NCI-H187 treated with DMSO at 0.1 percent for 48 hours (cell line): ENCODE measurements at places on chromosomes 4 and X.

GRCh38 chr4:41258783-41259182 lies 2.1 kb downstream of the UCHL1 start:
- no peak for DNase-seq

- no peak for DNase-seq
These were observed 10.4 kb upstream of the CLCN4 start for GRCh38 chrX:10146346-10146745.

DNA sequence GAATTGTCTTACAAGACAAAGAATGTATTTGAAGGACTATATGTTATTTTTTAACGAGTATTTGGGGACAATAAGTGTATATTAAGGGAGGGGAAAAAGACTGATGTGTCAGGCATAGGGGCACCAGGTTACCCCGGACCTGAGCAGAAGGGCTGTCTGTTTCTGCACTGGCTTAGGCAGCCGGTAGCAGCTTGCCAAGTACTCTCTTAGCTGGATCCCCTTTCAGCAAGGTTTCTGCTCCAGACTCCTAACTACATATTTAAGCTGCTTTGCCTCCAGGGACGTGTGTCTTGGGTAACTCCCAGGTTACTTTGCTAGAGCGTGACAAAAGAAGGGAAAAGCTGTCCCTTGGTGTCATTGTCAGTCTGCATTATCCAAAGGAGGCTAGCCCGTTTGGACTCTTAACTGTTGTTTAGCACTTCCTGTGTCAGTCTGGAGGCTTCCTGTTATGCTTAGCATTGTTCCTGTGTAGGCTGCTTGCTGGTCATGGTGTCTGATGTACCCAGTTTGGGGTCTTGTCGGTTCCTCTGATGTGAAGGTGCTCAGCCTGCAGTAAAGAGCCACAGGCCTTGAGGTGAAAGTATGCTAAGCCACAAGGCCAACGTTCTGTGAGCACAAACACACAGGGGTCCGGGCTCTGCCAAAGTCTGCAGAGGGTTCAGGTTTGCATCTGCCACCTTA lies 11.6 kb downstream of the CXCR3 start:
- no peak for DNase-seq

DNA sequence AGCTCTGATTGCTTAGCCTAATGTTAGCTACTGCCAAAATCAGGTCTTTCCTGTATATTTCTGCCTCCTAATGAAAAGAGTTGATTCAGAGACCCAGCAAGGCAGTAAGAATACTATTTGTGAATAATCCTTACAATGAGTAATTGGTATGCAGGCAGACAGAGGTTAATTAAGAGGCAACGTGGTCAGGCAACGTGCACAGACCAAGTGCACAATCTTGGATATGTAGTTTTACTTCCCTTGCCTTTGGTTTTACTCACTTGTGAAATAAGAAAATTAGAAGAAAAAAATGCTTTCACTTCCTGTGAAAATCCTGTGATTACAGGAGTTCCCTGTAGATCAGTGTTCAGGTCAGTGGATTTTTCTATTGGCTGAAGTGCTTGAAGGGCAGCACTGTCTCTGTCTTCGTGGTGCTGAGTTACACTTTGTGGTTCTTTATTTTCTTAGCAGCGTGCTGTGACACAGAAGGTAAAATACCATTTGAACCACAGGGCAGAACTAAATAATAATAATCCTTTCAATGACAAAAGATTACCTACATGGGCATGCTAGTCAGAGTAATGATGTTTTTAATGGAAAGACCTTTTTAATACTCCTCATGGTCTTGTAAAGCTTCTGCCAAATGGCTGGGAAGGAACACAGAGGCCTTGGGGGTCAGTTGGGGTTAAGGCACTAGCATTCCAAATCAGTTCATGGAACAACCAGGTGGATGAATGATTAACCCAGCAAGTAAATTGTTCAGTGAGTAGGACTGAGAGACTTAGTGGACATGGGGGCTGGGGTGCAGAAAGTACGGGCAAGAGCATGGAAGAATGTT lies 430.9 kb downstream of the MAPK10 start:
- DNase-seq = no peak

DNA sequence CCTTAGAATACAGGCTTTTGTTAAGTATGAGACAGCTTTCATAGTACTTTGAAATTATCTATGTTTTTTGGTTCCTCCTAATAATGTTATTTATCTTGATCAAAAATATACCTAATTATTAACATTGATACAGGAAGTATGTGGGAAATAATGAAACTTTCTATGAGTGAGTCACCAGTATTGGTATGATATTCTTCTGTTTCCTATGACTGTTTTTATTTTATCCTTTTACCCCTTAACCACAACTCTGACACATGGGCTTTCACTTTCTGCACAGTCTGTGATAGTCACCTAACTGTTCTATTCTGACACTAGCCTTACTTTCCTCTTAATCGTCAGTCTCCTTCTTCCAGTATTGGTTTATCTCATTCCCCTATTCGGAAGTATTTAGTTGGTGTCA lies 4.7 kb downstream of the THAP9 start:
- DNase-seq = no peak

- DNase-seq = no peak
These were observed 57.8 kb downstream of the SCFD2 start for GRCh38 chr4:53307819-53308780.

DNA sequence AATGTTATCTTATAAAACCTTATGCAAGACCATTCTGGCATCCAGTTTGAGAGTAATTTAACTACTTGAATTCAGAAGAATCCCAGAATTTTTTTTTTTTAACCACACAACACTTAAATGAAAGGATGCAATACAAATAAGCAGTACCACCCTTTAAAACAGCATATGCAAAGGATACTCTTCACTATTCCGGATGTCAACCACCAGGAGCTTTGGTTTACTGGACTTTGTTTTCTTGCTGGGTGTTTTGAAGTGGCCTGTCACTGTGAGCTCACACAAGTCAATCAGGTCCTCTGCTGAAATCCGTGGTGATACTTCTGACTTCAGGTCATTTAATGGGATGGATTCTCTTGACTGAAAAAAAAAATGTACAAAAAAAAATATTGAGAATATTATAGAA lies 200.0 kb downstream of the TBCK start:
- no peak for DNase-seq

GRCh38 chr4:103100691-103101090 lies 1.1 kb upstream of the BDH2 start:
- DNase-seq = no peak

DNA sequence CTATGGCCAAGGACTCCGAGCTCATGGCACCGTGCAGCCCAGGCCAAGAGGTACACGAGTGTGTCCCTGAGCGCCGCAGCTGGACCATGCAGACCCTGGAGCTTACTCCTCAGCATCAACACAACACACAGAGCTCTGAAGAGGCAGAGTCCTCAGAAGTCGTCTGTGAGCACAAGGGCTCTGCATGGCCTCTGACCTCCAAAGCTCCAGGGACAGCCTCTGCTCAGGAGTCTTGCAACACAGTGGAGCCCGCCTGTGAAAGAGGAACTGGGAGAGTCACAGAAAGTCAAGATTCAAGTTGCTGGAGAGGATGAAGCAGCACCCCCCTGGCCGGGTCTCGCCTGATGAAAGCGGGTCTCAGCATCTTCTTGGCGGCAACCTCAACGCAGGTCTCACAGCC lies 2.9 kb downstream of the LRPAP1 start:
- DNase-seq = no peak

DNA sequence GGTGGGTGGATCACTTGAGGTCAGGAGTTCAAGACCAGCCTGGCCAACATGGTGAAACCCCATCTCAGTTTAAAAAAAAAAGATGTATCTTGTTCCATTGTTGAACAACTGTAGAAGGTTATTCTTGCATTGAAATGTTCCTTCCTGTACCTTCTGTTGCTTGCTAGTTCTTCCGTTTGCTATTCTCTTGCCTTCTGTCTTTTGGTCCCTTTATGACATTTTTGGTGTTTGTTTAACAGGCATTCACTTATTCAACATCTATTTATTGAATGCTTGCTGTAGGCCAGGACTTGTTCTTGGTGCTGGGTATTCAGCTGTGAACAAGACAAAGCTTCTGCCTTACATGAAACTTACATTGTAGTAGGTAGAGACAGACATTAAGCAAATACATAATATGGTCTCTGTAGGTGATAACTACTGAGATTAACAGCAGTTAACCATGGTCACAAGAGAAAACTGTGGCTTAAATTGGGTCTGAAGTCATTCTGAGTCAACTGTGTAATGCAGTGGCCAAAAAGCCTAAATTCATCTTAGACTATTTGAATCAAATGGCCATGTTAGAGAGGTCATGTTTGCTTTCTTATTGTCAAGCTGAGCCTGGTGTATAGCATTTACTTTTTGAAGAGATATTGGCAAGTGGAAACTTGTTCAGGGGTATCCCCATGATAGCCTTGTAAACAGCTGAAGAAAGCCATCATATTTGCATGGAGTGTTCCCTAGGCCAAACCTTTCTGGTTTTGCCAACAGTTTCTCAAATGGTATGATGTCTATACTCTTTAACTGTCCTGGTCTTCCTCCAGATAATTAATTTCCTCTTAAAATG lies 35.6 kb downstream of the GAB1 start:
- no peak for DNase-seq

- no peak for DNase-seq
These were observed 5.0 kb downstream of the PRMT9 start for GRCh38 chr4:147678796-147679549.

- no peak for DNase-seq
These were observed 27.0 kb upstream of the SLC7A11 start for GRCh38 chr4:138269175-138269574.

GRCh38 chrX:47191331-47191730 lies 2.3 kb upstream of the UBA1 start:
- DNase-seq = no peak

GRCh38 chr4:160202802-160203201 lies 1099.9 kb downstream of the RAPGEF2 start:
- DNase-seq = no peak

- DNase-seq = no peak
These were observed 1406.5 kb downstream of the STIM2 start for GRCh38 chr4:28267166-28267565.

GRCh38 chr4:15544248-15544729 lies 74.6 kb downstream of the CC2D2A start:
- DNase-seq = no peak

- DNase-seq = no peak
These were observed 106.4 kb upstream of the SCOC start for GRCh38 chr4:140266958-140267568.

DNA sequence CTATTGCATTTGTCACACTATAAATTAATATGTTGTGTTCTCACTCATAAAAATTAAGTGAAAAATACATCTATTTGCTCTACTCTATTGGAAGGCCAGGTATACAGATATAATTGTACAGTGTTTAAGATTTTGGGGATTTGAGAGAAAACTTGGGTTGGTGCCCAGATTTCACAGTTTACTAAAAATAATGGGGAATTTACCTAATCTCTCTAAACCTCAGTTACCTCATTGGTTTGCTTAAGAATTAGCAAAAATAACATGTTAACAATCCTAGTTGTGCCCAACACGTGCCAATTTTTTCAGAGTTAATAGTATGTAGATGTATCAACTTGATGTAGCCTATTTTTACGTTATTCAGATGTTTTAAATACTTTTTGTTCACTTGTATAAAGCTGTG lies 1495.3 kb upstream of the PCDH7 start:
- DNase-seq = no peak

GRCh38 chrX:12930150-12930549 lies 23.7 kb downstream of the TLR8 start:
- DNase-seq = no peak

- no peak for DNase-seq
These were observed 166.4 kb upstream of the PPARGC1A start for GRCh38 chr4:24056289-24056688.

DNA sequence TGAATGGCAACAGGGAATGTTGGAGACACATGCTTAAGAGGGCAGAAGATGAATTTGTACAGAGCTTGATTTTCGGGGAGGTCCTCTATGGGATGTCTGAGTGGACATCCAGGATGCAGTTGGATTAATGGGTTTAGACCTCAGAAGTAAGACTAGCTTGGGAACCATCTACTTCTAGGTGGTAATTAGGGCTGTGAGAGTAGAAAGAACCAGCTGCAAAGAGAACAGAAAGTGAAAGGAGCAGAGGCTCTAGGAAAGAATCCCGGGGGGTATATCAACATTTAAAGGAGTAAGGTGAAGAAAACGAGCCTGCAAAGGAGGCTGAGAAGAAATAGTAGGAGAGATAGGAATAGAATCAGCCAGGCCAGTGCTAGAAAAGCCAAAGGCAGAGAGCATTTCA lies 29.0 kb upstream of the NKRF start:
- no peak for DNase-seq

- DNase-seq = no peak
These were observed 725 bp downstream of the FAM120C start for GRCh38 chrX:54182194-54182863.

DNA sequence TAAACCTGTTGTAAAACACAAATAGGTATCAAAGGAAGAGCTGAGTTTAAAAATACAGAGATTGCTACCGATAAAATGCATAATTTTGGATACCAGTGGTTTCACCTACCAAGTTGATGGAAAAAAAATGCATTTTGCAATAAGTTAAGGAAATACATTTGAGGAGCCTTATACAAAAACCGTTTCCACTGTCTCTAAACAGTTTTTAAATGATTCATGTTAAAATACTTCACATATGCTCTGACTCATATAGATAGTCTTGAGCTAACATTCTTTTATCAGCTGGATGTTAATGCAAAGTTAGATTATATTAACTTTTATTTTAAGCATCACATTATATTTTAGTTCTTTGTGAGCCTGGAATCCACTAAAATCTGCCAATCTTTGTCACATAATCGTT lies 50.6 kb upstream of the ANKRD17 start:
- DNase-seq = no peak

DNA sequence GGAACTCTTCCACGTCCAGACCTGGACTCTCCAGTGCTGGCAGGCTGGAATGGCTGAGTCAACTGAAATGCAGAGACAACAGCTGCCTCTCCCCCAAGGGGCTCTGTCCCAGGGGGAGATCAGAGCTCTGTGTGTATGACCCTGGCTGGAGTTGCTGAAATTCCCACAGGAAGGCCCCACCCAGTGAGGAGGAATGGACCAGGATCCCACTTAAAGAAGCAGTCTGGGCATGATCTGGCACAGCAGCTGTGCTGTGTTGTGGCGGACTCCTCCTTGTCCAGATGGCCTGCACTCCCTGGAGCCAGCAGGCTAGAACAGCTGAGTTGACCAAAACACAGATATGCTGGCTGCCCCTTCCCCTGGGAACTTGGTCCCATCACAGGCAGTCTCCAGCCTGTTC lies 25.4 kb downstream of the C4orf17 start:
- no peak for DNase-seq

GRCh38 chrX:153530411-153531129 lies 13.1 kb downstream of the ATP2B3 start:
- peak; percentile 30 for DNase-seq

GRCh38 chr4:183986971-183987946 lies 82.2 kb downstream of the STOX2 start:
- DNase-seq = no peak

DNA sequence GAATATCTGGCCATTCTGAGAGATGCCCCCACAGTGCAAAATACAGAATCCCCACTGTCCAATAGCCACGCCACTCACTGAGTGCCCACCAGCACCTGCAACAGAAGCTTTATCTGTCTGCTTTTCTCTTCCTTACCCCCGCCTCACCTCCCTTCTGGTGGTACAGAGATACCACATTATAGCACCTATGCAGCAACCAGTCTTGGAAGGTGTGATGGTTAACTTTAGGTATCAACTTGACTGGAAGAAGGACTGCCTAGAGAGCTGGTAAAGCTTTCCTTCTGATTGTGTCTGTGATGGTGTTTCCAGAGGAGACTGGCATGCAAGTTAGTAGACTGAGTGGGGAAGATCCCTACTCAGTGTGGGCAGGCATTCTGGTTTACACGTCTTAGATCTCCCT lies 61.8 kb upstream of the TXK start:
- DNase-seq = no peak
